ENCODE measurements at places on chromosomes 11 and 22. TPM values are rescaled to one million over a fixed set of nuclear protein-coding genes. Genes with fewer than 3 reads are reported as not detected.

- DNase-seq: peak; percentile 72
These were observed at the start of gene SLC37A2 for GRCh38 chr11:125062931-125063428. Gene SLC37A2, plus strand, starts transcription at chr11:125063305. Its CDS starts 63 bp downstream, at chr11:125063368.

Gene E2F8
- total RNA-seq: 2.7 TPM

Gene NFAM1
- total RNA-seq: not detected

DNA sequence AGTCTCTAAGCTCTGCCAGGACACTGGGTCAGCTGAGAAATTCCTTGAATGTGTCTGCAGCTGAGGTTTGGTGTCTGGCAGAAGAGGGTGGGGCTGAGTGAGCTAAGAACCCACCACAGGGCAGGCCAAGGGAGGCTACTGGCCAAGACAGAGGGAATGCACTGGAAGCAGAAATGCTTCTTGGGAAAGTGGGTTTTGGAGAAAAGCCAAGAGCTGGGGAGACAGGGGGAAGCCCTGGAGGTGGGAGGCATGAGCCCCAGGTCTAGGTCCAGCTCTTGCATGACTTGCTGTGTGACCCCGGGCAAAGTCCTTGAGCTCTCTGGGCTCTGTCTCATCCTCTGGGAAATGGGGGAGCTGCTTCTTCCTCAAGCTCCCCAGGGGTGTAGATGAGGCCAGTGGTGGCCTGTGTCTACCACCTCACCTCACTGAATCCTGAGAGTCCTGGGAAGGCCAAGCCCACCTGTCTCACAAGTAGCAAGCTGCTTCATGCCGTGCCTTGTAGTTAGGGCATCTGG lies 2.3 kb downstream of the MMP11 start:
- DNase-seq: peak; percentile 28

DNA sequence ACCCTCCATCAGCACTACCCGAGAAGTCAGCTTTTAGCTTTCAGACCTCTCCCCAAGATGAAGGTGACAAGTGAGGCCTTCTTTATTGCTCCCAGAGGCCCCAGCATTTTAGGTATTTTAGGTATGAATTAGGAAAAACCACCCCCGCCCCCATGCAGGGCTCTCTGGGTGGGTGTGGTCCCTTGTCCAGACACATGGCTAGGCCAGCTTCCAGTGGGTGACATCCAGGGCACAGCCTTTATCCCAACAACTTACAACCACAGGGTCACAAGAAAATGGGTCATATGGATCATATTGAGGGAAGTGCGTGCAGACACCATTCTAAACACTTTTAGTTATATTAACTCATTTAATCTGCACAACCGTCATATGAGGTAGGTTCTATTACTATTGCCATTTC lies 42.1 kb downstream of the RIBC2 start:
- no peak for DNase-seq

GRCh38 chr11:91922846-91923245 lies 301.8 kb upstream of the FAT3 start:
- DNase-seq: peak; percentile 2

Gene ASCL2
- not detected for total RNA-seq

Gene PGM2L1
- total RNA-seq: 3.7 TPM

DNA sequence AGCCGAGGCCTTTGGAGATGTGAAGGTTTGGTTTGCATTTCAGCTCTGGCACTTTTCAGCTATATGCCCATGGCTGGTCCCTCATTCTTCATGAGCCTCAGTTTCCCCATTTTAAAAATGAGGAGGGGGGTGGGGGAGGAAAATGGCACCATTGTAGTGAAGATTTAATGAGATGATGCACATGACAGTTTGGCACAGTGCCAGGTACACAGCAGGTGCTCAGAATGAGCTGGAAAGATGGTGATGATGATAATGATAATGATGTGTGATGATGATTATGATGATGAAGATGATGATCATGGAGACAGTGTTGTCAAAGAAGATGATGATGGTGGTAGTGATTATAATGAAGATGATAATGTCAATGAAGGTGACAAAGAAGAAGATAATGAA lies 24.3 kb upstream of the FGF3 start:
- DNase-seq: no peak

Gene PTPN5
- not detected for total RNA-seq

- DNase-seq: no peak
These were observed 4.1 kb downstream of the LRRC32 start for GRCh38 chr11:76666408-76666807.

- peak; percentile 81 for DNase-seq
These were observed 2.6 kb upstream of the FTH1 start for GRCh38 chr11:61969838-61970662.

DNA sequence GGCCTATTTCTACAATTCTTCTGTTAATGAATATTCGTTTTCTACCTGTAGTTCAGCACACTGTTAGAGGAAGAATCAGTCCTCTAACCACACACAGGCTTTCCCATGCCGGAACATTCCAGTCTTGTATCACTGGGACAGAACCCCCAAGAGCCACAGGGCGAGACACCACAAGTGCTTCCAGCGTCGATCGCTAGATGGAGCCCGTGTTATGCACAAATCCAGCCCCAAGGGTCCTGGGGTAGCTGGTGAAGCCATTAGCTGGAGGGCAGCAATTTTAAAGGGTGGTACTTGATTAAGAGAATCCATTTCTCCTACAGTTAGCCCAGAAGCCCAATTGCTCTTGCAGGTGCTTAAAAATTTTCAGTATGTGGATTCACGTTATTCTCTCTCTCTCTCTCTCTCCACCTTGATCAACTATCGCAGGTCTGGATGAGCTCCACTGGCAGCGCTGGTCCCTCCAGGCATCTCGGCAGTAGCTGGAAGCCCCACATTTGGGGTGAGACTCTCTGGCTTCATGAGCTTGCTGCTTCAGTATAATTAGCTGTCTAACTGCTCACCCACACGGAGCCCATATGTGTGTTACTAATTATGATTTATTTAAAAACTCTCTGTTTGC lies 148.2 kb upstream of the SNX19 start:
- DNase-seq: peak; percentile 72

Data from HT1080 (cell line).